ELR (cell line): ENCODE measurements at places on chromosomes 4 and X.

- no peak for DNase-seq
Measured at GRCh38 chr4:38930204-38930603, 62.6 kb downstream of the FAM114A1 start.

DNA sequence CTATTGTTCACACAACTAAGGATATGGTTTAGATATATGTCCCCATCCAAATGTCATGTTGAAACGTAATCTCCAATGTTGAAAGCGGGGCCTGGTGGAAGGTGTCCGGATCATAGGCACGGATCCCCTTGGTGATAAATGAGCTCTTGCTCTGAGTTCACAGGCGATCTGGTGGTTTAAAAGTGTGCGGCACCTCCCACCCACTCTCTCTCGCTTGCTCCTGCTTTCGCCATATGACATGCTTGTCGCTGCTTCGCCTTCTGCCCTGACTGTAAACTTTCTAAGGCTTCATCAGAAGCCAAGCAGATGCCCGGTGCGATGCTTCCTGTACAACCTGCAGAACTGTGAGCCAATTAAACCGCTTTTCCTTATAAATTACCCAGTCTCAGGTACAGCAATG, 128.5 kb downstream of the NFKB1 start:
- DNase-seq, result no peak

DNA sequence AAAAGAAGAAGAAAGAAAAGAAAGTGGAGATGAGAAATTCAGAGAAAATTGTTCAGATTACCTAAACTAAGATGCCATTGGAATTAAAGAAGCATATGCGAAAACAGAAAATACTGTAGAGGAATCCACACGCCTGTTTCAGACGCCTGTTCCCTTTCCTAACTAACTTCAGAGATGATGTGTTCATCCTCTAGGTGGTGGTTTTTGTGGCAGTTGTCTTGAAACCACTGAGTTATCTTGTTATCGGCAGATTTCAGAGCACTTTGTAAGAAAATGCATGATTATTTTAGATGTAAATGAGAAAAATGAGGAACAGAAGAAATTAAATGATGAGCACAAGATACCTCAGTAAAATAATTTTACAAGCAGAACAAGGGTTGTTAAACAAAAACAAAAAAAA, 48.3 kb downstream of the FUNDC1 start:
- DNase-seq, result no peak

- no peak for DNase-seq
Measured at GRCh38 chrX:65999029-65999562, 40.8 kb downstream of the VSIG4 start.

DNA sequence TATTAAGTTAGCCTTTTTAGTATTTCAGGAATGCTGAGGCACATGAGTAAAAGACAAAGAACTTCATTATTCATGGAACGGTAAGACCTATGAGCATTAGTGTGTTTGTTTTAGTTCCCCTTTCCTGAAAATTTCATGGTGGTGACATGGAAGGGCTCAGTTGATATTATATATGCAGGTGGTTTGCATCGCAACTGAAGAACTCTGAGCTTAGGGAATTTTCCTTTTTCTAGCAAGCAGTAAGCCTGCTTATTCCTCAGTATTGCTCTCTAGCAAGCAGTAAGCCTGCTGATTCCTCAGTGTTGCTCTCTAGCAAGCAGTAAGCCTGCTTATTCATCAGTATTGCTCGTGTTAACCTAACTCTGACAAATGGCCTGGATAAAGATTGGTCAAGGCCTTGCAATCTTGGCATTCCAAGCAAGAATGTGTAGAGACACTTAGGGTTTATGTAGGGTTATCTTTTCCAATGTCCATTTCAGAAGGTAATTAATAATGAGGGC, 37.7 kb upstream of the MAGEB18 start:
- no peak for DNase-seq

DNA sequence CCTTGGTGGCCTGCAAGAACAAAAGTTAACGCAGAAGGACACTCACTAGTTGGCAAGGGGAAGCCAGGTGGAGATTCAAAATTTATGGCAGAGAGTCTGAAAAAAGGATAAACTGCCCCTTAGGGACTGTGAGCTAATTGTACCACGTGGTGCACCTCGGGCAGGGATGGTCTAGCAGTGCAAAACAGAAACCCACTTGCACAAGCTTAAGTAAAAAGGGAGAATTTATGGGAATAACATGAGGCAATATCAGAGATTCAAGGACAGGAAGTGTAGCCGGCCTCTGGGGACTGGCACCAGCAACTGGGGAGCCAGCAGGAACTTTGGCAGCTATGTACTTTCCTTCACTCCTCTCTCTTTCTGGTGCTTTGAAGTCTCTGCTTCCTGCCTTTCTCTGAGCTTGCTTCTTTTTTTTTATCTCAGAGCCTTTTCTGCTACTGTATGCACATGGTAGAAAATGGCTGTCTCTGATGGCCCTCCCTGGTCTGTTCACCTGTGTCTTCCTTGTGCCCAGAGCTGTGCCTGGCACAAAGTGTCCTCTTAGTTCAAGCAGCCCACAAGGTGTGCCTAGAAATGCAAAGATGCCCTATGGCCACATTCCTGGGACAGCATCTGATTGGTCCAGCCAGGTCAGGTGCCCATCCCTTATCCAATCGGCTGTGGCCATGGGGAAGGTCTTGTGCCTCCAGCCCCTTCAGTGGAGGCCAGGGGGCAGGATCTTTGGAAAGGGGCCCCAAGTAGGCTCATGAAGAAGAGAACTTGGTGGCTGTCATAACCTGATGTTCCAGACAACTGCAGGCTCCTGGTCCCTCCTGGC, 114.8 kb upstream of the ATP6AP2 start:
- no peak for DNase-seq

DNA sequence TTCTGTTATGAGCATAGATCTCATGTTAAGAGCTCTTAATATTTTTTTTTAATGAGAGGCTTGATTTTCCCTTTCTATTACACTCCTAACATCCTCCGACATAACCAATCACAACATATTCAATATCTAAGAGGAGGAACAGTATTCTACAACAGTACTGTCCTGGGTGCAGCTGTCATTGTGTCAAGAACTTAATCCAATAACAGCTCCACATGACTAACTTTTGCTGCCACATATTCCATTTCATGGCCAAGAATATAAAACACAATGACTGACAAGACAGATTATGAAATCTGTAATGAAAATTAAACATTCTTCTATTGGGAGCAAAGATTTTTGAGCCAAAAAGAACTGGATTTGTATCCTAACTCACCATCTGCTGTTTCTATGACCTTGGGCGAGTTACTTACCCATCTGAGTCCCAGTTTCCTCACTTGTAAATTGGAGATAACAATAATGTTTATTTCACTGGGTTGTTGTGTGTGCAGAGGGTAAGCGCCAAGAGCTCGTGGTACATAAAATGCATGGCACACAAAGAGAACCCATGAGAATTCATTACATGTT, 405.6 kb downstream of the SPRY1 start:
- DNase-seq, result no peak

GRCh38 chr4:113958766-113959538, 20.5 kb downstream of the ARSJ start:
- DNase-seq, result peak; percentile 97

- no peak for DNase-seq
Measured at GRCh38 chrX:137568741-137569469, 3.0 kb downstream of the ZIC3 start.

DNA sequence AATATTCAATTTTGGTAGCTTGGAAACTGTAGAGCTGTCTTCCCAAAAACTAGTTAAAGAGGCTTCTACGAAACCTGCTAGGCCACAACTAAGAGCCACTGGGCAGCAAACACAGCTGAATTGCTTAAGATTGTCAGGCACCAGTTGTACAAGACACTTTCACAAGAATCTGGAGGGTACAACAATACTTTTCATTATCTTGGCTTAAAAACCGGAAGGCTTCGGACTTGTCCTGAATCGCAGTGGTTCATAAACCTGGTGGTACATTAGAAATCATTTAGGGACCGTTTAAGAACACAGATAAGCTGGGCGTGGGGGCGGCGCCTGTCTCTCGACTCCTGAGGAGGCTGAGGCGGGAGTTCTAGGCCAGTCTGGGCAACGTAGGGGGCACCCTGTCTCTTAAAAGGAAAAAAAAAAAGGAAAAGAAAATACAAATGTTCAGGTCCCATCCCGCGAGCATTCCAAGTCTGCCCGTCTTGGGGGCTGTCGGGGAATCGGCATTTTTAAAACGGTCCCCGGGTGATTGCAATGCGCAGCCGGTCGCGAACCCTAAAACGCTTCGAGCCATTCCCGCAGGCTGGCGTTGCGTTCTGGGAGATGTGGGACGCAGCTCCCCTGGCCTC, 763 bp downstream of the PYURF start:
- DNase-seq, result peak; percentile 52

DNA sequence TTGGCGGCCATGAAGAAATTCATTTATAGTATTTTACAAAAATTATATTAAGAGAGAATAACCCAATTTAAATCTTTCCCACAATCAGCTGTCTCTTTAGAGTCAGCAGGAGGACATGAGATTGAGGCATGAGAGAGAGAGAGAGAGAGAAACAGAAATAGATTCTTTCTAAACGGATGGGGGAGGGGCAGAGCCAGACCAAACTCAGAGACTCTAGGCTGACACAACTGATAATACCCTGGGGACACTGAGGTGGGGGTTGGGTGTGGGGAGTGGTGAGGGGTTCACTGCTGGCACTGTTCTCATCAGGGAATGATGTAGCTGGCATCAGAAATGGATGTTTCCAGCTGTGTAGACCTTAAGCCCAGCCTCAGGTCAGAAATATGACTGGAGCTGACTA, 20.5 kb upstream of the HOPX start:
- DNase-seq, result no peak

- peak; percentile 74 for DNase-seq
Measured at GRCh38 chr4:182240161-182241130, 2.8 kb upstream of the TENM3 start.

DNA sequence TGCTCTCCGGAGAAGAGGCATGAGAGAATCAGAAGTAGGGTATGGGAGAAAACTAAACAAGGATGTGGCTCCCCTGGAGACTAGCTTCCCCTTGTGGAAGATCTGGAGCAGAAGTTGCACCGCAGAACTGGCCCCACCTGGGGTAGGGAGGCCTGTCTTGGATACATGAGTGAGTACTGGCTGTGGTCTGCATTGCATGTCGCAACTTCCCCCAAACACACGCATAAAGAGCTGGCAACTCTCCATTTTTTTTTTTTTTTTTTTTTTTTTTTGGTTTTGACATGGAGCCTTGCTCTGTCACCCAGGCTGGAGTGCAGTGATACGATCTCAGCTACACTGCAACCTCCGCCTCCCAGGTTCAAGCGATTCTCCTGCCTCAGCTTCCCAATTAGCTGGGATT, 119.9 kb downstream of the EGF start:
- no peak for DNase-seq

GRCh38 chr4:126697748-126698147, 935.0 kb upstream of the INTU start:
- peak; percentile 89 for DNase-seq

GRCh38 chrX:67614423-67614822, 70.6 kb downstream of the AR start:
- DNase-seq, result peak; percentile 78

- no peak for DNase-seq
Measured at GRCh38 chr4:93359586-93359985, 469.0 kb upstream of the ATOH1 start.

GRCh38 chr4:52015366-52015765, 4.8 kb downstream of the LRRC66 start:
- peak; percentile 15 for DNase-seq

DNA sequence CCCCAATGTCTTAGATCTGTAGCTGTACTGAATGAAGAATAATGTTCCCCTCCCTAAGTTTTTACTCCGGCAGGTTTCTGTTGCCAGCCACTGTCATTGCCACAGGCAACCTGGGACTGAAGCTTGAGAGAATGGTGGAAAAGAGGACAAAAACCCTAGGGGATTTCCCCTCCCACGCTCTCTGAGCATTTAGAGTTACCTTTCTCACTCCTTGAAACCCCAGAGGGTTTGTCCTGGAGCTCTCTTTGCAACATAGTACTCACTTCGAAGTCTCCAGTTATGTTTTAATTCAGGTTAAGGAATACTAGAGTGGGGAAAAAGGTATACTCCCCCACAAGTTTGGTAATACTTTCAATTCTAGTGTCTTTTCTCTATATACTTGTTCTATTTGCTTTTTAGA, 31.5 kb downstream of the F8 start:
- DNase-seq, result no peak

DNA sequence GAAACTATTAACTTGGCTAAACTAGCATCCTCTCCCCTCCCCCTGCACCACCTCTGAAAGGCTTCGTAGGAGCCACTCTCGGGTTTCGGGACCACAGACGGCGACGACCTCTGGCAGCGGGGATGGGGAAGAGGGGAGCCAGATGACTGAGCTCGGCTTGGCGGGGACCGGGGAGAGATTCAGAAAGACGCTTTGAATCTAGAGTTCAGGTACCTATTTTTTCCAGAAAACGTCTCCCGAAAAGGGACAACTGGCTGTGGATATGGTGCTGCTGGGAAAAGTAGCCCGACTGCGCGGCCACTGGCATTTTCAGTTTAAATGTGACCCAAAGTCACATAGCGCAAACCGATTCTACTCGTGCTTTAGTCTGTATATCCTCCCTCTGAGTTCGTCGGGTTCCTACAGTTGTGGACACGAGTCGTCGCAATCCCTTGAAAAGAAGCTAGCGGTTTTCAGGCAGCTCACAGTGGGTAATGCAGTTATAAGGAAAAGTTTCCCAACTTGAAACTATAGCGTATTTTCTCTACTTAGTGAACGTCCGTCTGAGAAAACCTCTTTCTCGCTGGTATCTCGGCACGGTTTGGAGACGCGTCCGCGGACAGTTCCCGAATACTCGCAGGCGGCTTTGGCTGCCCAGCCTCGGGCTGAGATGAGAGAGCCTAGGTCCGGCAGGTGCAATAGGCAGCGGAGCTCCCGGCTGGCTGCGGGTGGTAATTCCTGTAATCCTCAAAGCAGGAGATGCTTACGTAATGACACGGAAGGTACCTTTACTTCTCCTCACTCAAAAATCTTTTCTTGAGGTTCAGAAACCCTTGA, 1.3 kb downstream of the PARM1 start:
- DNase-seq, result peak; percentile 33

DNA sequence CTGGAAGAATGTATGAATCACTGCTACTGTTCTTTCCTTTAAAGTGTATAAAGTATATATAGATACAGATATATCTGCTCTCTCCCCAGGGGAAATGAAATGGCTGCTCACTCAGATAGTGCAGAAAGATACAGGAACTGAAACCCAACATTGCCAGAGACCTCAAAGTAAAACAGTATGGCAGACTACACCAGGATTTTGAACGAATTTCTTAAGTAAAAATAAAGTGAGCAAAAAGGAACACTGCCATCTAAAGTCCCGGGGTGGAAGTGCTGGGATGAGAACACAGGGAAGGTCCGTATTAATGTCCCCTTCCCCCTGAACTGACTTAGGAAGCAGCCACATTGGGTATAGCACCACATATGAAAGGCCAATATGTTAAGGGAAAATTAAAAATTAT, 93.4 kb downstream of the TMA16 start:
- peak; percentile 18 for DNase-seq
